Substantia nigra (tissue), 51 donors: ENCODE measurements at places on chromosomes 5 and 9.

DNA sequence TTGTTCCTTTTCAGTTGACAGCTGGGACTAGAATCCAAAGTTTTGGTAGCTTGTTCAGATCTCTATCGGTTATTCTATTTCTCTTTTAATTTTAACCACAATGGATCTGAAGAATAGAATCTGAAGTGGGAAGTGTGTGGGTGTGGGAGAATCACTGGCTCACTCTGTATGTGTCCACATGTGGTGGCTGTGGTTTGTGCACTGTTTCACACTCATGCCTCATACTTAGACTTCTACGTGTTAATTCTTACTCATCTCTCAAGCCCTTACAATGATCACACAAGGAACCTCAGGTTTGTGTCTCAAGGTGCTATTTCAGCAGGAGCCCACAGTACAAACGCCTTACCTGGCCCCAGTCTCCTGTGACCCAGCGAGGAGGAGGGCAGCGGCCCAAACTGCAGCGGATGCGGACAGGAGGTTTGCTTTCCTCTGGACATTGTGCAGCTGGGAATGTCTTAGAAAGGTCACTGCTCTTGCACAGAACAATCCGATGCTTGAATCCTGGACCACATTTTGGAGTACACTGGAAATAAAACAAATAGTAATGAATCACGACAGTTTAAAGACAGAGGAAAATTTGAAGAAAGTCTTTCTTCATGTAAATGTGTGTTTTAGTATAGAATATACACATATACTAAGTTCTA lies 309.1 kb downstream of the ADAMTS6 start:
- DNase-seq = no peak

- no peak for DNase-seq
These were observed 459.3 kb upstream of the ZNF608 start for GRCh38 chr5:125205601-125206225.

- no peak for DNase-seq
These were observed 10.5 kb upstream of the GALNT10 start for GRCh38 chr5:154179846-154180710.

DNA sequence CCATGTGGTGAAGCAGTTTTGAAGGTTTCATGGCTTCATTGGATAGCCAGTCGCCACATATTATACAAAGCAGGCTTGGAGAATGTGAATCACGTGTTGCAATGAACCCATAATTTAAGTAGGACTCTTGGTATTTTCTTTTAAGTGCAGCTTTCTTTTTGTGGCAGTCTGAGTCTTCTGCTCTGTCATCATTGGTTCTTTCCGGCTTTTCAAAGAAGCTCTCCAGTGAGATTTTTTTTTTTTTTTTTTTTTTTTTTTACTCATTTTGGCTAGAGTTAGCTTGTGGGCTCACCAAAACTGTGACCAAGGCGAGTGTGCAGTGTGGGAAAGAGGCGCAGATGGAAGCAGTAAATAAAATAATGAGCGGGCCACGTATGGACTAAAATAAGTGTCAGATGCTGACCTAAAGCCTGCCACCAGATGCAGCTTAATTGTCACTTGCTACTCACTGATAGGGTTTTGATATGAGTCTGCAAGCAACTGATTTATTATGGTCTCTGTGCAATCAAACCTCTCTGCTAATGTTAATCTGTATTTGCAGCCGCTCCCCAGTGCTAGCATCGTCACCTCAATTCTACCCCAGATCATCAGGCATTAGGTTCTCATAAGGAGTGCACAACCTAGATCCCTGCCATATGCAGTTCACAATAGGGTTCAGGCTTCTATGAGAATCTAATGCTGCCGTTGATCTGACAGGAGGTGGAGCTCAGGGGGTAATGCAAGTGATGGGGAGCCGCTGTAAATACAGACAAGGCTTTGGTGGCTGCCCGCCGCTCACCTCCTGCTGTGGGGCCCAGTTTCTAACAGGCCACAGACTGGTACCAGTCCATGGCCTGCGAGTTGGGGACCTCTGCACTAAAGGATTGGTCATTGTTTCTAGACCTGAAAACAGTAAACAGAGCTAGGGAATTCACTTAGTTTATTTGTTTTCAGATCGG lies 45.5 kb upstream of the LARP1 start:
- no peak for DNase-seq

- DNase-seq = no peak
These were observed 48.3 kb upstream of the POU4F3 start for GRCh38 chr5:146290318-146290717.

DNA sequence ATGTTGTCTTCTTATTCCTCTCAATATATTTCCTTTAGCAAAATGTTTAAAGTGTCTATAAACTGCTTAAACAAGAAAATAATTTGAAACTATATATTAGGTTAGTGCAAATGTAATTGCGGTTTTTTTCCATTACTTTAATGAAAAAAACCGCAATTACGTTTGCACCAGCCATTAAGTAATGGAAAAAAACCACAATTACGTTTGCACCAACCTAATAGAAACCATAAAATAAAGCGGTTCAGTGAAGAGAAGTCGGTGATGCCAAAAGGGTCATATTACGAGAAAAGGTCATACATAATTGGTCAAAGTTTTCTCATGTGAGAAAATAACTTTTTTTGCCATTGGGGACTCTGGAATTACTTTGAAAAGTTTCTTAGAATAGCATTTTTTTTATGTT lies 385.6 kb upstream of the ST8SIA4 start:
- DNase-seq = no peak

- DNase-seq = no peak
These were observed 29.6 kb downstream of the GRIN3A start for GRCh38 chr9:101708855-101709254.

DNA sequence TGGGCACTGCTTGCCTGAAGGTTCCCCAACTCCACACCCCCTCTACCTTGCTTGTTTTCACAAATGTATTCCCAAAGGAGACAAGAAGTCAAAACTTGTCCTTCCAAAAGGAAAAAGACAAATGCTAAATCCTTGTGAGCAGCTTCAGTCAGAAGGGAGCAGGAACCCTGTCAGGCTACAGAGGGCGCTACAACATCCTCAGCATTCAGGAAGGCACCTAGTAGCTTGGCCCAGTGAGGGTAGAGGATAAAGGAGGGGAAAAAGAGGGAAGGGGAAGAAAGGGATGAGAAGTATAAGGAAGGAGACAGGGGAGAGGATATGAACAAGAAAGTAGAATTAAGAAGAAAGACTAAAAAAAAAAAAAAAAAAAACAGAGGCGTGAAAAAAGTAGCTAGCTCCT lies 97.5 kb downstream of the MLLT3 start:
- no peak for DNase-seq

DNA sequence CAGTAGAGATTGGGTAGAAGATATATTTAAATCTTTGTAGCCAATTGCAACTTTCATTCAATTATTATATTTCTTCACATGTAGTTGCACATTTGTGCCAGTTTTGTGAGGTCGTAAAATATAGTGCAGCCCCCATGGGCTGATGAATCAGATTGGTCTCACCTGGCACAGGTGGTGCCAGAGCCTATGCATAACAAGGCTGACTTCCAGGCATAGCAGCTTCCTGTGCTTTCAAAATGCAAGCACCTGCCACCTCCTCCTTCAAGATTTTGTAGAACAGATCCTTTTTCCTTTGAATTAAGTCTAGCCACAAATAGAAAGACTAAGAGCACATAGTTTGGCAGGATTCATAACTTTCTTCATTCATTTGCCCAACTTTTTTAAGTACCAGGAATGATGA lies 87.1 kb downstream of the STARD4 start:
- no peak for DNase-seq

GRCh38 chr9:34741628-34742027 lies 31.7 kb upstream of the CCL21 start:
- no peak for DNase-seq

DNA sequence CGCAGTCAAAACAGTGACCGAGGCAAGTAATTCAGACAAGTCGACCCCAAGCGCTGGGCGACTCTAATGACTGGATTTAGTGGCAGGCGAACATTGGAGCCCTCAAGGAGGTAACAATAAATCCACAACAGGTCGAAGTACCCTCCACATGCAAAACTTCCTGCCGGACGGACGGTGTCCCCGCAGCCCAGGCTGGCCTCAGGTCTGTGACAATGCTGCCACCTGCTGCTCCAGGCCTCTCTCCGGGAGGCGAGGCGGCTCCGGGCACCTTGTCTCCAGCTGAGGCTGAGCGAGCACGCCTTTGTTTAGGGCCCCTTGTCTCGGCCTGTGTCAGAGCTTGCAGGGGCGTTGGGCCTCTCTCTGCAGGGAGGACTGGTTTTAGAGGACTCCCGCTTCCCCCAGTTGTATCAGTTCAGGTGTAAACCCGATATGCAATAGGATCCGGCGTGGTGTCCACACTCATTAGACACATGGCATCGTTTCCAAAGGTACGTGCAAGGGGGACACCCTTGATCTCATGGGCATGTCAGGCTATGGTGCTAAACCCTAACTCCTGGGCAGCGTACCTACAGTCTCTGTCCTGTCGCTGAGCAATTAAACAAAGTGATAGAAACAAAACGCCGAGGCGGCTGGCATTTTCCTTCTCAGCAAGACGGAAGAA lies 628.0 kb upstream of the ADAMTS16 start:
- DNase-seq = no peak

GRCh38 chr9:121557581-121558447 lies 58.2 kb upstream of the GGTA1 start:
- DNase-seq = peak; percentile 44

DNA sequence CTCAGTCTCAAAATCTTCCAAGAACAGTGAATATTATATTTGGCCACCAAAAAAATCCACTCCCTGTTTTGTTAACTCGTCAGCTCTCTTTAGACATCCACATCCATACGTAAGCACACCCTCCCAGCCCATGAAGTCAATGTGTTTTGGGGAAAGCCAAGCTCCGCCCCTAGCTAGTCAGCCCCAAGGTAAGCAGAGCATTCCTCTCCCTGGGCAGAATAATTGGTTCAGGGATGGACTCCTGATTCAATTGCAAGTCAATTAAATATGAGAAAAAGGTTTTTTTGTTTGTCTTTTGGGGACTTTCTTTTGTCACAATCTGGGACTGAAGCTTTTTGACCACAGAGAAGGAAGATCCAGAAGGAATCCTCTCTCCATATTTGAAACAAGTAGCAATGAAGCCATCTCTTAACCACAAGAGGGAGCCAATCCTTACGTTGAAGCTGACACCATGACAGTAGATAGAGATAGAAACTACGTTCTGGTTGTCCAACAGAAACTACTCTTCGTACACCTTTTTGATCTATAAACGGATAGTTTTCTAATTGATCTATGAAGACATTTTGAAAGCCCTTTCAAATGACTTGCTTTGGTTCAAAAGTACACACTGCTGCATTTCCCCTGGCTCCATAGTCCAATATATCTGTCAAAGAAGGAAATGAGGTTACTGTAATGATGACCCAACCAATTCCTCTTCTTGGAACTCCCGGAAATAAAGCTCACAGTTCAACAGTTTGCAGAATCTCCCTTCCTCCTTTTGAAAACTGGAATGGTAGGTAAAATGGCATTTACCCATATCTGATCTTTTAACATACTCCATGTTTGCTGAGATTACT lies 166.4 kb downstream of the TLE1 start:
- no peak for DNase-seq

DNA sequence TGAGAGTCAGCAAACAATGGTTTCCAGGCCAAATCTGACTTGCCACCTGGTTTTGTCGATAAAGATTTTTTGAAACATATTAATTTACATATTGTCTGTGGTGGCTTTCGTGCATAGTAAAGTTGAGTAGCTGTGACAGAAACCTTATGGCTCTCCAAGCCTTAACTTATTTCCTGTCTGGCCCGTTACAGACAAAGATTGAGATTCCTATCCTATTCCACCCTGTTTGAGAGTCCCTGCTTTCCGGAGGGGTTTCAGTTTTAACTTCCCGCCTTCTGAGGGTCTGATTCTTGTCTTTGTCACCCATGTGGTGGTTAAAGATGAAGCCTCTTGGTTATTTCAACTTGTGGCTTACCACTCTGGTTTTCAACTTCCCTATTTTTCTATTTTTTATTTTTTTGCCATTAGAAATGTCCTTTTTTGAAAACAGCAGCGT lies 11.4 kb downstream of the OTULIN start:
- DNase-seq = no peak

DNA sequence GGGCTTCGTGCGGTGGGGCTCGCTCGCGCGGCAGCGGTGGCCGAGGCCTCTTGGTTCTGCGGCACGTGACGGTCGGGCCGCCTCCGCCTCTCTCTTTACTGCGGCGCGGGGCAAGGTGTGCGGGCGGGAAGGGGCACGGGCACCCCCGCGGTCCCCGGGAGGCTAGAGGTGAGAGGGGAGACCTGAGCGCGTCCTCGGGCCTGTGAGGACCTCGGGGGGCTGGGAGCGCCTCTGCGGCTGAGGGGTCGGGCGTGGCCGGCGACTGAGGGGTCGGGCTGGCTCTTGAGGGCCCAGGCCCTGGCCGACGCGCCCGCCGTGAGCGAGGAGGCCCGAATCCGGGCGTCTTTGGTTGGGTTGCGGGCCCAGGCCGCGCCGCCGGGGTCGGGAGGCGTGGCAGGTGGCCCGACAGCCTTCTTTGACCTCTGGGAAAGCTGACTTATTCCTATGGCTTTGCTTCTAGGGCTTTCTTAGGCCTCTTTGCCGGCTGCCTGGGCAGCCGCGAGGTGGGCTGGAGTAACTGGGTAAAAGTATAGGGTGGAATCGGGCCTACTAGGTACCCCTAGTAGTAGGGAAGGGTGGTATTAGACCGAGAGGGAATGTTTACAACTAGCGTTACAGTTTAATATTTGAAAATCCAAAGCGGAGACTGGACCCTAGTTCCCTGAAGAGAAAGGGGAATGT lies at the start of gene CANX:
CANX (plus strand) TSS at position 33 of the 681 bp plus-strand sequence. CDS start 6,715 bp downstream, outside the sequence.
- DNase-seq = no peak

- DNase-seq = no peak
These were observed 49.1 kb upstream of the ANKRD55 start for GRCh38 chr5:56282216-56282615.

DNA sequence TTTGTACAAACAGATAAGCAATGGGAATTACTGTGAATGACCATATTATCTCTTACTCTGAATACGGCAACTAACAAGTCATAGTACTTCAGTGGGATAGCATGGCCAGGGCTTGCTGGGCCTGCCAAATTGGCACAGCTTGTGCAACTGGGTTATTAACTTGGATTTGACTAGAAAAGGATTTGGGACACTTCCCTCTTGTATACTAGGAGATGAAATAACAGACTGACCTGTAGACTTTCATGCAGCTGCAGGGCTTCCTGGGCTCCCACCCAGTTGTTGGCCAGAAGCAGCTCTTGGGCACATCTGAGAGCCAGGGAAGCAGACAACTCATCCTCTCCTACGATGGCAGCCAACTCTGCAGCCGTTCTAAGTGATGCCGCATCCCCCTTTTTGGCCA lies 39.8 kb downstream of the CNOT8 start:
- DNase-seq = no peak

- DNase-seq = no peak
These were observed 38.3 kb upstream of the SMU1 start for GRCh38 chr9:33114746-33115145.

GRCh38 chr9:109780453-109781033 lies 545 bp downstream of the PALM2AKAP2 start:
- no peak for DNase-seq
